Natural killer cell (primary cell): ENCODE measurements at places on chromosomes 13 and 19.

- DNase-seq: peak; percentile 58
Measured at GRCh38 chr19:8445488-8446001, 770 bp downstream of the HNRNPM start.

GRCh38 chr19:43809762-43810696 lies 7.8 kb upstream of the LYPD5 start:
- DNase-seq: no peak

- DNase-seq: peak; percentile 28
Measured at GRCh38 chr19:43596842-43597461, 557 bp downstream of the ZNF576 start.

DNA sequence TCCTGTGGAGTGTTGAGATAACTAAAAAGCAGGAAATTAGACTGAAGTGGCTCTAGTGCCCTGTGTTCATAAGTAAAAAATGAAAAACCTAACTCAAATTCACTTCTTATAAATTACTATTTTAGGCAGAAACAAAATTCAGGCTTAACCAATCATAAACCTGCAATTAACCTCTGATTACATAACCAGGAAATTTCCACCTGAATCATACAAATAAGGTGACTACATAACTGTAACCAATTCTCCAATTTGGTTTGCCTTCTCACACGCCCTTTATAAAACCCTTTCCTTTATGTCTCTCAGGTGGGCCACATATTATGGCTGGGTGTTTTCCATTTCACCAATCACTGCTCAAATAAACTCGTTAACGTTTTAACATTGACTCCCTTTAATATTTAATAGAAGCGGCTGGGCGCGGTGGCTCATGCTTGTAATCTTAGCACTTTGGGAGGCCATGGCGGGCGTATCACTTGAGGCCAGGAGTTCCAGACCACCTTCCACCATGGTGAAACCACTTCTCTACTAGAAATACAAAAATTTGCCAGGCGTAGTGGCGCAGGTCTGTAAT lies 22.9 kb upstream of the ZNF724 start:
- no peak for DNase-seq

- DNase-seq: no peak
Measured at GRCh38 chr13:110232142-110232541, 74.8 kb downstream of the COL4A1 start.

DNA sequence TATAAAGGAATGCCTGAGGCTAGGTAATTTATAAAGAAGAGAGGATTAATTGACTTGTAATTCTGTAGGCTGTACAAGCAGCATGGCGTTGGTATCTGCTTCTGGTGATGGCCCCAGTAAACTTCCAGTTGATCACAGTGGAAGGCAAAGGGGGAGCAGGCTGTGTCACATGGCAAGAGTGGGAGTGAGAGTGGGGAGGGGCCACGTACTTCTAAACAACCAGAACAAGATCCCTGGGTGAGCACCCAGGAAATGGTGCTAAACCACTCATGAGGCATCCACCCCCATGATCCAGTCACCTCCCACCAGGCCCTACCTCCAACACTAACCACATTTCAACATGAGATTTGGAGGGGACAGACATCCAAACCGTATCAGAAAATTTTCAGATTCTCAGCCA lies 3.0 kb upstream of the RNF113B start:
- no peak for DNase-seq

GRCh38 chr19:49347835-49348234 lies 12.6 kb downstream of the CD37 start:
- DNase-seq: no peak

GRCh38 chr19:38736413-38737280 lies 7.6 kb downstream of the CAPN12 start:
- DNase-seq: no peak

DNA sequence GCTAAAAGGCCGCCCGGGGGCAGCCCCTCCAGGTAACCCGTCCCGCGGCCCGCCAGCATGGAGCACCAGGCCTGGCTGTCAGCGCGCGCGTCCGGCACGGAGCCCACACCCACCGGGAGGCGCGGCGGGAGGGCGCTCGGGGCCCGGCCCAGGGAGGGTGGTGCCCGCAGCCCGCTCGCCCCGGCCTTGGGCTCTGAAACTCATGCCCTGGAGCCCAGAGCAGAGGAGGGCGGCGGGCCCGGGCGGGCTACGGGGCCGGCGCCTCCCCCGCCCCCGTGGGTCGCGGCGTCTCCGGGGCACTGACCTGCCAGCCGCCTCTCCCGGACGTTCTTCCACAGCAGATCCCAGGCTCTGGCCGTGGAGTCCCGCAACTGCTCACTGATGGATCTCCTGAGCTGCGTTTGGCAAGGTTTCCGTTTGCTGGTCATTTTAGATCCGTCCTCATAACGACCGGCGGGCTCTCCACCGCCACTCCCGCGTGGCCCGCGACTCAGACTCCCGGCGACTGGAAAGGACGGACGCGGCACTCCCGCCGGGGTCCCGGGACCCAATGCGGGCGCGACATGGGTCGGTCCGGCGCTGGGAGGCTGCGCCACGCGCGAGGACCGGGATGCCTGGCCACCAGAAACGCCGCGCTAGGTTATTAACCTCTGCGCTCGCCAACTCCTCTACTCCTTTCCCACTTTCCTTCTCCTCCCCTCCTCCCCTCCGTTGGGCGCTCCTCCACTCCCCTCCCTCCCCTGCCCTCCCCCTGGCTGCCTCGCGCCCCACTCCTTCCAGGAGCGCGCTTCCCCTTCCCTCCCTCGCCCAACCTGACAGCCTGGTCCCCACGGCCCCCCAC lies 64.7 kb upstream of the STARD13 start:
- no peak for DNase-seq

DNA sequence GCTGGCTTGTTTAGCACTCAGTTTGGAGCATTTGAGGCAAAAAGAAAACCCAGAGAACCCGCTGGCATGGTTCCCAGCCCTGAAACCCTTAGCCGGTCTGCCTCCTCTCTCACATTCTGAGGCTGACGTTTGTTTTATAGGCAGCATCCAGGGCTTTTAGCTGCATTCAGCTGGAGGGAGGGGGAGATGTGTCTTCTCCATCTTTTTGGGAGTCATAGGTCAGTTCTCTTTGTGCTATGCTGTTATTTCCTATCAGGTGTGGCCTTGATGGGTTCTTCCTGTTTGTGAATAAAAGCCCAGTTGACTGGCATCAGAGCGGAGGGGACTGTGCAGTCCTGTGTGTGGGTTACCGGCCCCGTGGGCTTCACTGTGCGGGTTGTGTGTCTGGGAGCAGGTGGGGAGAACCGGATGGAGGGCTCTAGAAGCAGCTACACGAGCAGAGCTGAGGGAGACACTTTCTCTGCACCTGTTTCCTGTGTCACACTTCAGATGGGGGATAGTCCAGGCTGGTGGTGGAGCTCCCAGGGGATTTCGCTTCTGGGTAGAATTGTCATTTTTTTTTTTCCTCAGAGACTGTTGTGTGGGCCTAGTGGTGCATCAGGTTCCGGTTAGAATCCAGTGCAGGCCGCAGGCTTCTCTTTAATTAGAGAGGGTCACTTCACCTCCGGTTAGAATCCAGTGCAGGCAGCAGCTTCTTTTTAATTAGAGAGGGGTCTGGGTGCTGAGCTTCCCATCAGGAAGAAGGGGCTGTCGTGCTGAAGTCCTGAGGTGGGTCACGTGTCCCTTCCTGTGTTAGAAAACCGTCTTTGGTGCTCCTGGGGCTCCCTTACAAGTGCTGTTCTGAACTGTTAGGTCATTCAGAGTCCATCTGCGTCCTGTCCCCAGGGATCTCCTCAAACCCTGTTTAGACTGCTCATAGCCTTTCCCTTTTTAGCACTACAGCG lies 69.6 kb downstream of the ARHGEF7 start:
- DNase-seq: no peak

DNA sequence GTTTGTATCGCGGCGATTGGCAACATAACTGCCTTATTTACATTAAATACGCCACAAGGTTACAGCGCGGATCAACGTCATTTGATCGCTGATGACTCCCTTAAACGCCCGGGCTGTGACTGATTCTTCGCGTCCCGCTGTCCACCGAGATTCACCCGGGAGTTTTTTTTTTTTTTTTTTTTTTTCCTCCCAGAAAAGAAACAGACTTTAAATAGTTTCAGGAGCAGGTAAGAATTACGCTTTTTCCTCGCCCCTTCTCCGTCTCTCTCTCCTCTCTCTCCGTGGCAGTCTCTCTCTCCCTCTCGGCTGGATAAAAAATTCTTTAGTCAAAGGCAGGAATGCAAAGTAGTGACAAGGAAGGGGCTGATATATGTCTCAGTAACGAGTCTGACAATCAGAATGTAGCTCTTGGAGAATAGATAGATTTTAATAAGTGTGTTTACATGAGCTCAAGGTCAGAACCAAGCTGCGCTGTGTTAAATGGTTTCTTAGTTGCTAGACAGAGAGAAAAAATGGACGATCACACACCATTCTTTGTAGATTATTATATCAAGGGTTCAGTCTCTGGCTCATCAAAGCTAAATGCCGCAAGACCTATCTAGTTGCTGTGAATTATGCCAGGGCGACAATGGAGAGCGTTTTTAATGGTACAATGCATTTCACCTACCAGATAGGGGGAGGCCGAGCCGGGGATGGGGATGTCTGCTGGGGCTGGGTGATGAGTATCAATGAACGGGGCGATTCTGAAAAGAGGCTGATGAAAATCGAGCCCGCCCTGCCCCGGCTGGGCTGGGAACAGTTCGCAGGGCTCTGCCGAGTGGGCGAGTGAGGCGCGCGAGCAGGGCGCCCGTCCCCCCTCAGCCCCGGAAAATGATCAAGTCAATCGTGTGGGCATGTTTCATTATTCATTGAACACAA lies 147.2 kb upstream of the ZNF536 start:
- DNase-seq: no peak

DNA sequence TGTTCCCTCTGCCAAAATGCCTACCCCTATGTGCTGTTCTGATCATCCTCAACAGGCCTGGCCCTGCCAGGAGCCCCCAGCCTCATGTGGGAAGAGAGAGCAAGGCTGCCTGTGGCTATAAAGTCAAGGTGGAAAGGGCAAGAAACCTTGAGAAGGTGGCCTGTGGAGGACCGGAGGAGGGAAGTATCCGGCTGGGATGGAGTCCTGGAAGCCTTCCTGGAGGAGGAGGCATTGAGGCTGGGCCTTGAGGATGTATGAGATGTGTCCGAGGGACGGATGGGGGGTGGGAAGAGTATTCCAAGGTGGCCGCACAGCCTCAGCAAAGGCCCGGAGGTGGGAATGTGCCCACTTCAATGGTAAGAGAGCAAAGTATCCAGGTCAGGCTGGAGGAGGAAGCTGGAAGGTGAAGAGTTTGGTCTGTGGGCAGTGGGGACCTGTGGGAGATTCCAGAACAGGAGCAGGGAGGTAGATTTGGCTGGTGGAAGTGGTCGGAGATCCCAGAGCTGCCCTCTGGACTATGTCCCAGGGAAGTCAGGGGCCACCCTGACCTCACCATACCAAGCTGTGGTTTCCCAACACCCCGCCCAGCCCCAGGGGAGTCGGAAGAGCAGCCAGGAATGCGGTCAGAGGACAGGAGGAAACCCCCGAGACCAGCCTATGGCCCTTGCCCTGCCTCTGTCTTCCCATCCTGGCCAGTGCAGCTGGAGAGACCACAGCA lies 3.0 kb upstream of the PLIN4 start:
- no peak for DNase-seq

GRCh38 chr13:110887597-110888333 lies 27.1 kb downstream of the ANKRD10 start:
- no peak for DNase-seq

DNA sequence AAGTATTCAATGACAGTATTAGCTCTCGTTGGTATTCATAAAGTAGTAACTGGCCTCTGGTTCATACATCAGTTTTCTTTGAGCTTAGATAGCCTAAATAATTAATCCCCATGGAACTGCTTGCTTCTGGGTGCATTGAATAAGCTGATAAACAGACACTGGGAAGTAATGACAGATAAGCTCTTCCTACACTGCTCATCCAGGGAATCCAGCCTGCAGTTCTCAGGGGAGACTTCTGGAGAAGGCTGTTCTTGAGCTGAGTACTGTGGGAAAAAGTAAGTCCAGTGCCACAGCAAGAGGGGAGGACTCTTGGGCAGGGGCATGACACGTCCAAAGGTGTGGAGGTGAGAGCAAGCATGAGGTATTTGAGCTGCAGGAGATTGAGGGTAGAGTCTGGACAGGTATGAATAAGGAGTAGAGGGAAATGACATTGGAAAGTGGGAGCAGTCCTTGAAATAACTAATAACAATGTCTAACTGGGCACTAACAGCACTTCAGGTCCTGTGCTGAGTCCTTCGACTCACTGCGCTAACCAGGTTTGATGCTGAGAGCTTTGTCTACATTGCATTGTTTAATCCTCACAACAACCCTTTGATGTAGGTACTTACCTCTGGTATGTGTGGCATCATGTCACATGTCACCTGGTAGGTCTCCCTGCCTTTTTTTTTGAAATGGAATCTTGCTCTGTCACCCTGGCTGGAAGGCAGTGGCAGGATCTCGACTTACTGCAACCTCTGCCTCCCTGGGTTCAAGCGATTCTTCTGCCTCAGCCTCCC lies 7.2 kb downstream of the GARRE1 start:
- DNase-seq: no peak

GRCh38 chr13:91074091-91074490 lies 273.4 kb upstream of the MIR17HG start:
- DNase-seq: no peak

GRCh38 chr13:45255247-45255987 lies 54.6 kb upstream of the KCTD4 start:
- no peak for DNase-seq

DNA sequence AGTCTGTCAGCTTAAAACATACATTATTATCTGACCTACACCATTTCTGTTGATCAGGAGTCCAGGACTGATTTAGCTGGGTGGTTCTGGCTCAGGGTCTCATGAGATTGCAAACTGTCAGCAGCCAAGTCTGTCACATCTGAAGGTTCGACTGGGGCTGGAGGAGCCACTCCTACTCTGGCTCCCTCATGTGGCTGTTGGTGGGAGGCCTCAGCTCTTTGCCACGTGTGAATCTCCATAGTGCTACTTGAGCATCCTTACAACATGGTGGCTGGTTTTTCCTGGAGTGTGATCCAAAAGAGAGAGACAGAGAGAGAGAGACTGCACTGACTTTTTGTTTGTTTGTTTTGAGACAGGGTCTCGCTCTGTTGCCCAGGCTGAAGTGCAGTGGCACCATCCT lies 63.6 kb upstream of the NFIC start:
- no peak for DNase-seq

DNA sequence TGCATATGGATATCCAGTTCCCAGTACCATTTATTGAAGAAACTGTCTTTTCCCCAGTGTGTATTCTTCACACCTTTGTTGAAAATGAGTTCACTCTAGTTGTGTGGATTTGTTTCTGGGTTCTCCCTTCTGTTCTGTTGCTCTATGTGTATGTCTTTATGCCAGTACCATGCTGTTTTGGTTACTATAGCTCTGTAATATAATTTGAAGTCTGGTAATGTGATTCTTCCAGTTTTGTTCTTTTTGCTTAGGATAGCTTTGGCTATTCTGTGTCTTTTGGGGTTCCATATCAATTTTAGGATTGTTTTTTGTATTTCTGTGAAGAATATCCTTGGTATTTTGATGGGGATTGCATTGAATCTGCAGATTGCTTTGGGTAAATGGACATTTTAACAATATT lies 35.2 kb downstream of the ZNF136 start:
- DNase-seq: no peak

- DNase-seq: no peak
Measured at GRCh38 chr13:51922771-51923480, 61.2 kb downstream of the CCDC70 start.

- DNase-seq: no peak
Measured at GRCh38 chr13:59364641-59365085, 799.1 kb downstream of the DIAPH3 start.
